ENCODE measurements at places on chromosomes 12 and 14.

DNA sequence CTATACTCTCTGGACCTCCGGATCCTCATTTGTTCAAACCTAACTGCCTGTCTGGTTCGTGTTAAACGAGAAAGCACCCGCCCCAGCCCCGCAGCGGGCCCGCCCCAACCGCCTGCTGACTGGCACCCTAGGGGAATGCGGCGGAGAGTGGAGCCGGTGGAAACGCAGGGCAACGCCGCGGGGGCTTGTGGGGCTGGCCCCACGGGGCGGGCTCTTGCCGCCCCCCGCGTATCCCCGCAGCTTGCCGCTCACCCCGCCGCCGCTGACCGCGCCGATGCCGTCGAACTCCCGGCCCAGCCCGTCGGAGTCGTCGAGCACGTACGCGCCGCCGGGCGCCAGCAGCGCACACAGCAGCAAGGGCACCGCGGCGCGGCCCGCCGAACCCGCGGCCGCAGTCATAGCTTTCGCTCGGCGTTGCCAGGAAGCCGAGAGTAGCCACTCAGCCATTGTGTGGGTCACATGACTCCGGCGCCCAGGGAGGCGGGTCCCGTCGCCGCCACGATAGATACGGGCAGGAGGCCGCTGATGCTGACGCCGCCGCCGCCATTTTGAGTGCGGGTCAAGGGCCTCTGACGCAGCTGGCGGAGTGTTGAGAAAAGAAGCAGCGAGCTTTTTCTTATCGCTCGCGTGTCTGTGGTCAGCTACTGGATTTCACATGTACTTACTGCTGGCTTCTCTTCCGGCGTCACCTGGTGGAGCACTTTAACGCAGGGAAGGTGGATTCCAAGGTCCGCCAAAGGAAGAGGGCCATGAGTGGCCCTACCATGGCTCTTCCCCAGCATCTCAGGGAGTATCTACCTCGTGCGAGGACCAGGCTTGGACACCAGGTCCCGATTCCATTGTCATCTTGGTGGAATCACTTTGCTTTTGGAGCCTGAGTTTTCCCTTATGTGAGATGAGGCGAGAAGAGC is at the start of gene GALC:
TSS of gene GALC (minus strand) at position 465 of the 911 bp plus-strand sequence. CDS start at position 447, 18 bp downstream.
- DNase-seq, result peak; percentile 78

DNA sequence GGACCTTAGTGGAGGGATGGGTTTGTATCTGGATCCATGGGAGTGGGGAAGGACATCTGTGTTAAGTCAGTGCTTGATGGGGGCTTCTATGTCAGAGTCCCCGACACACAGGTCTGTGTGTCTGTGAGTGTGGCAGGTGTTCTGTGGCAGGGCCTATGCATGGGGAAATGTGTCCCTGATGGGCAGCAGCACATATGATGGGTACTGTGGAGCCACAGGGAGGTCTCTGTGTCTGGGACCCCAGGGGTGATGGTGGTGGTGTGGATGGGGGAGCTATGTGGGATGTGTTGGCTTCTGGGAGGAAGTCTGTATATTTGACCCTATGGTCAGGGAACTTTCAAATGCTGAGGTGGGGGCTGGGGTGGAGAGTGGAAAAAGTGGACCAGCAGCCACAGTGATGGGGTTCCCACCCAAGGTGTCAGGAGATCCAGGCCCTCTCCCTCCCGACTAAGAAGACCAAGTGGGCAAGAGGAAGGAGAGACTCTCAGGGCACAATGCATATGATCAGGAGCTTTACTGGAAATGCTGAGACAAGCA is 16.5 kb downstream of the KRT7 start:
- DNase-seq, result no peak

DNA sequence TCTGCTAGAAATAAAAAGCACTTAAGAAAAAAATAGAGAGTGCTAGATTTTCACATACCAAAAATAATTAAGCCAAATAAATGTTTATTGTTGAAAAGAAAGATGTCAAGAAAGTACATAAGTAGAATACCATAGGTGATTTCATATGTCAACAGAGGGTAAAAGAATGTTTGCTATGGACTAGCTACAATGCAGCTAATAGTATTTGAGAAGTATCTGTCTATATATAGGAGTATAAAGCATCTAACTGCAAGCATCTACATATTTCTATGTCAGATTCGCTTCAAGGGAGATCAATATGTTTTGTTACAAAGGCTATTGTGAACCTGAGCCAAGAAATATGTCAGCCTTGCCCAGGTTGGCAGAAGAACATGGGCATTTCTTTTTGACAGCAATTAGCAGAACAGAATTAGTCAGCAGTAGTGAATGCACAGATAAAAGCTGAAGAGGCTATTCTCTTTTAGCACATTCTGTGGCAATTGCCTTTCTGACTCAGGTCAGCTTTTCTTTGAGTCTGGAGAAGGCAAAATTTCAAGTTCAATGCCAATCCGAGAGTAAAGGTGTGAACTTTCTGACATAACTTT is 140.1 kb downstream of the ALG10B start:
- DNase-seq, result no peak

GRCh38 chr12:58491306-58491705 is 429.0 kb downstream of the LRIG3 start:
- no peak for DNase-seq

GRCh38 chr14:51676549-51676948 is 24.8 kb downstream of the FRMD6 start:
- DNase-seq, result no peak

DNA sequence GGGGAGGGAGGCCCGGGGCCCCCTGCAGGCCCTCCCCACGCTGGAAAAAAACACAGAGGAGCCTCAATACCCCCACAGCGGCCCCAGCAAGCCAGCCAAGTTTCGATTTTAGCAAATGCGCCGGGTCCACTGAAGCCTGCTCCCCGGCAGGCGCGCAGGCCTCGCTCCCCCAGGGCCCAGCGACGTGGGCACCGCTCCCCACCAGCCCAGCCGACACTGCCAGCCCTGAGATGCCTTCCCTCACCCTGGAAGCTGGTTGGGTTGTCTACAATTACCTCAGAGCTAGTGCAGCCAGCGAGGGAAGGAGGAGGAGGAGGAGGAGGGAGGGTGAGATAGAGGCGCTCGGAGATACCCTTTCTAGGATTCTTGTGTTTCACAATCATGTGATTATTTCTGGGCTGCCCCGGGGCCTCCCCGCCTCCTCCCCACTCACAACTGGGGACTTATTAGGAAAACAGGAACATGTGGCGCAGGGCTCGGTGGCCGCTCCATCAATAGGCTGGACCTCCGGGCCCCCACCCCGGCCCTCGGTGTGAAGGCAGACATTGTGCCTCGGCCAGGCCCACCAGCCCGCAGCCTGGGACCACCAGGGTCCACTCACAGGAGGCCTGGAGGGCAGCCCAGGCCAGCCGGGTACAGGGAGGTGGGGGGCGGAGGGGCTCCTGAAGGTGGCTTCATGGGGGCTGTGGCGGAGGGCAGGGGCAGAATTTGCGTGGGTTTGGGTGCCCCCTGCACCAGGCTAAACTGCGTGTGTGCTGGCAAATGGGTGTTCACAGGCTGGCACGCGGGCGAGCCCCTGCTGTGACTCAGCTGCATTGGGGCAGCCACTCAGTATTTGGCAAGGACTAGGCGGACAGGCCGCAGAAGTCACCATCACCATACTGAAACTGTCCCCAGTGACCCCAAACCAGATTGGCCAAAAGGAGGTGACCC is 109.9 kb downstream of the NCOR2 start:
- no peak for DNase-seq

GRCh38 chr12:132510111-132510724 is 20.3 kb downstream of the FBRSL1 start:
- DNase-seq, result no peak

DNA sequence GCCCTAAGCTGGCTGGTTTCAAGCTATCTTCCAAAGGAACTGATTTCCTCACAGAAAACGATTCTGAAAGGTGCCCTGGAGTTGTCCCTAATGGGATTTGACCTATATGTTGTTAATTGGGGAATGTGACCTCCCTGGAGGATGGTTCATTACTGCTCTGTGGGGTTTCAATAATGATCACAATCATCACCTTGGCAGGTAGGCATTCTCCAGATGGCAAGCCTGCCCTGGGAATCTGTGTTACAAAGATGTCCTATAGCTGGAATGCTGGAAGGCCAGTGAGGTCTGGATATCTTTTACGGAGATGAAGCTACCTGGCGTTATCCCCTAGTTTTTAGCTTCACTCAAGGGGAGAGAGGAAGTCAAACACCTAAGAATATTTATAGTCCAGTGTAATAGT is 167.6 kb downstream of the TTC8 start:
- DNase-seq, result no peak

- DNase-seq, result peak; percentile 53
Measured at GRCh38 chr12:46455648-46456352, 83.2 kb upstream of the SLC38A2 start.

DNA sequence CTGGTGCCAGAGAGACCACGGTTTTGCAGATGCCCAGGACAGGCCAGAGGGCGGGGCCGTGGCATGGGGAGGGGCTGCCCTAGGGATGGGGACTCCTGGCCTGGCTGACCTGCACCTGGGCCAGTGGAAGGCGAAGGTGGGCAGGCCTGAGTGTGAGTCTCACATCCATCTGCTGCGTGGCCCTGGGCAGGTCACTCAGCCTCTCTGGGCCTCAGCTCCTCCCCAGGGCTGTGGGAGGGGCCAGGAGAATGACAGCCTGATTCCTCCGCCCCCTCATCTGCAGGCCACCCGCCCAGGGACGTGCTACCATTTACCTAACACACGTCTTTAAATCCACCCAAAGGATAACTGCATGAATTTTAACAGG is 90.9 kb downstream of the GALNT9 start:
- DNase-seq, result no peak

DNA sequence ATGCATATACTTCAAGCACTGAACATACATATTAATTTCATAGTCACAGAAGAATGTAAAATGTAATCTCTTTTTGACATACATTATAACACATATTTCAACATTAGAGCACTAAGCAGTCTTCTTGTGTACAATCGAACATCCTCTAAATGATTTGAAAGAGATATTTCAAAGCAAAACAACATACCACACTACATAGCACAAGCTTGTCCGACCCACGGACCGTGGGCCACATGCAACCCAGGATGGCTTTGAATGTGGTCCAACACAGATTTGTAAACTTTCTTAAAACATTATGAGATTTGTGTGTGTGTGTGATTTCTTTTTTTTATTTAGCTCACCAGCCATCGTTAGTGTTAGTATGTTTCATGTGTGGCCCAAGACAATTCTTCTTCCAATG is 7.0 kb downstream of the PRICKLE1 start:
- DNase-seq, result no peak

DNA sequence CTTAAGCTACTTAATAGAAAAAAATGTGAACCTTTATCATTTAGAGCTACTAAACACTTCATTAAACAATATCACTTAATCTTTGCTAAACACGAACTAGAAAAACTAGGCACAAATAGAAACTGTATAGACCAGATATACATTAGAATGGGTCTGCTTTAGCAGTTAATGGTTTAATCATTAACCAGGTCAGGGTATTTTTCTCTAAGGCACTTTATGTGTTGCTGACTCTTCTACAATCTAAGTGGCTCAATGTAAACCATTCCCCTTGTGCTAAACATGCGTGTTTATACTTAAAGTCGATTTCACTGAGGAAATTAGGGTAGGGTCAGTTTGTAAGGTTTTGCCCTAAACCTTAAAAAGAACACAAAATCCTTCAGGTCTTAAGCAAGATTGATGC is 29.7 kb downstream of the TMCC3 start:
- DNase-seq, result no peak

- DNase-seq, result no peak
Measured at GRCh38 chr12:39937119-39937518, 168.8 kb downstream of the SLC2A13 start.

- DNase-seq, result no peak
Measured at GRCh38 chr12:93876360-93876759, 199.2 kb downstream of the CRADD start.

- DNase-seq, result no peak
Measured at GRCh38 chr14:69615496-69616407, 4.4 kb downstream of the SUSD6 start.

DNA sequence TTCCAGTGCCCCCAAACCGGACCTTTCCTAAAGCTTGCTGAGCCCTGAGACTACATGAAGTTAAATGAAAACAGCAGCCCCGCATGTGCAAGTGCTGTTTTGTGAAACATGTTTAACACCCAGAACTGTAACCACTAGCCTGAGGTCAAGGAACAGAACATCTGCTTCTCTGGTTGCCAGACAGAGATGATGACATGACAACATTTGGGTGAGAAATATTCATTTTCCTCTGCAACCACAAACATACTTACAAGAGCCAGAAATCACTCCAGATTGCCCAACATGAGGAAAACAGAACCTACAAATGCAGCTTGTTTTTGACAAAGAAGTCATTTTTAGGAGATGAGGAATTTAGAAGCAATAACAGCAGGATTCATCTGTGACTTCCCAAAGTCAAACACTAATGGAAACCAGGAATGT is 110.4 kb downstream of the BCAT1 start:
- DNase-seq, result no peak

DNA sequence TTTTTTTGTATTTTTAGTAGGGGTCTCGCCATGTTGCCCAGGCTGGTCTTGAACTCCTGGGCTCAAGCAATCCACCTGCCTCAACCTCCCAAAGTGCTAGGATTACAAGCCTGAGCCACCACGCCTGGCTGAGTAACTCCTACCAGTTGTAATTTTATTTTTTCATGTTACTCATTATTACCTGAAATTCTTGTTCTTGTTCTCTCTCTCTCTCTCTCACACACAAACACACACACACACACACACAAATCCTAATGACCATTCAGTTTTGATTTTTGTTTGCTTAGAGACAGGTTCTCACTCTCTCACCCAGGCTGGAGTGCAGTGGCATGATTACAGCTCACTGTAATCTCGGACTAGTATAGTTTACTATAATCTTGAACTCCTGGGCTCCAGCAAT is 30.2 kb downstream of the DNAL1 start:
- no peak for DNase-seq

GRCh38 chr12:52579468-52580465 is 6.1 kb upstream of the KRT74 start:
- DNase-seq, result no peak

GRCh38 chr12:91572869-91573268 is 390.3 kb upstream of the DCN start:
- DNase-seq, result no peak

DNA sequence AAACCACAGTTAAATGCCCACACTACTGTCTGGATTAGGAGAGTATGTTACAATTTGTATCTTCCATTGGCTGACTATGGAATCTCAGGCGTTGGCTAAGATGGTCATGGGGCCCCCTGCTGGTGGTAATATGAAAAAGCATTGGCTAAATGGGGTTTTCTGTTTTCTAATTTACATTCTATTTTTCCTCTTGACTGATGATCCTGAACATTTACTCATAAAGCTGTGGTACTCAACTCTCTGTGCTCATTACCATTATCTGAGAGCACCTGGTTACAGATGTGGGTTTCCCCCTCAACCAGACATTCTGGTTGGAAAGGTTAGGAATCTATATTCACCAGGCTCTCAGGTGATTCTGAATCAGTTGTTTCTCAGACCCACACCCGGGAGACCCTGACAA is 64.8 kb downstream of the WSCD2 start:
- peak; percentile 9 for DNase-seq

GRCh38 chr12:4557586-4557985 is 4.4 kb upstream of the DYRK4 start:
- no peak for DNase-seq

All from urothelium cell line (cell line).